ENCODE measurements at places on chromosomes 2 and 18.

DNA sequence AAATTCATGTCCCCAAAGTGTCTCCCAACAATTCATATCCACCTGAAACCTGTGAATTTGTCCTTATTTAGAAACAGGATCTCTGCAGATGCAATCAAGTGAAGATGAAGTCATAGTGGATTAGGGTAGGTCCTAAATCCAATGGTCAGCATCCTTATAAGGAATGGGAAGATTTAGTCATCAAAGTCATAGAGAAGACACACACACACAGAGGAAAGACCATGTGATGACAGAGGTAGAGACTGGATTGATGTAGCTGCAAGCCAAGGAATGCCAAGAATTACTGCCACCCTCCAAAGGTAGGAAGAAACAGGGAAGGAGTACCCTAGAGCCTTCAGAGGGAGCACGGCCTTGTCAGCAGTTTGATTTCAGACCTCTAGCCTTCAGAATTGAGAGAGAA lies 17.7 kb downstream of the ADD2 start:
- DNase-seq: no peak

DNA sequence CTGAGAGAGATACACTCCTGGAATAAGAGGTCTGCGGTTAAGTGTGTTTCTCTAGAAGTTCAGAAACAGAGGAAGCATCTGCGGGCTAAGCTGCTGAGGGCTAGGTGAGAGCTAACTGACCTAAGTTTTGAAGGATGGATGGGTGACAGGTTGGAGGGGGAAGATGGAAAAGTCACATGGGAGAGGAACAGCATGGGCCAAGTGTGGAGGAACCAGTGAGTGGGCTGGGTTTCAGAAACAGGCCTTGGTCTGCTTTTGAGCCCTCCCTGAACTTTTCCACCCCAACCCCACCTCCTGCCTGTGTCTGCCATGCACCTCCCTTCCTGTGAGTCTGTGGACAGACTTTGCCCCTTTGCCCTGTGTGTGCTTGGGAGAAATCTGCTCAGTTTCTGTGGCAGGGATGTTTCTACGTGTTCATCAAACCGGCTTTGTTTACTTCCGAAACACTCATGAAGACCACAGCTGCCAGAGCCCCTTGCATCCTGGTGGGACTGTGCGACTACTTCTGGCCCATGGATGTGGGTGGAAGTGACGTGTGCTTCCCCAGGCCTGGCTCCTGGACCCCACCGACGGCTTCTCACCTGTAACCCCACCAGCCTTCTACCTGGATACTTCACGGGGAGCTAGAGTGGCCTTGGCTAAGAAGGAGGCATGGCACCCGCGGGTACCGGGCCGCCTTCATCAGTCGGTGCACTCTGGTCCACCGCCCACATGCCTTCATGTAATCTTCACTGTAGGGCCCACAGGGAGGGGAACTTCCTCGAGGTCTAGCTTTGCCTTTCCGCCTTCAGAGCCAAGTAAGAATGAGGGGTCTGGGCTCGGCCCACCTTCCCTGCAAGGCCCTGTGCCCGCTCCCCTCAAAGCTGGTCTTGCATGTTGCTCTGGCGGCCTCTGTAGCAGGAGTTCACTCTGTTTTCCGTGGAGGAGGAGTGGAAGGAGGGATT lies 1.4 kb upstream of the HPCAL1 start:
- DNase-seq: no peak

GRCh38 chr2:238785528-238785860 lies 62.4 kb upstream of the TWIST2 start:
- no peak for DNase-seq

DNA sequence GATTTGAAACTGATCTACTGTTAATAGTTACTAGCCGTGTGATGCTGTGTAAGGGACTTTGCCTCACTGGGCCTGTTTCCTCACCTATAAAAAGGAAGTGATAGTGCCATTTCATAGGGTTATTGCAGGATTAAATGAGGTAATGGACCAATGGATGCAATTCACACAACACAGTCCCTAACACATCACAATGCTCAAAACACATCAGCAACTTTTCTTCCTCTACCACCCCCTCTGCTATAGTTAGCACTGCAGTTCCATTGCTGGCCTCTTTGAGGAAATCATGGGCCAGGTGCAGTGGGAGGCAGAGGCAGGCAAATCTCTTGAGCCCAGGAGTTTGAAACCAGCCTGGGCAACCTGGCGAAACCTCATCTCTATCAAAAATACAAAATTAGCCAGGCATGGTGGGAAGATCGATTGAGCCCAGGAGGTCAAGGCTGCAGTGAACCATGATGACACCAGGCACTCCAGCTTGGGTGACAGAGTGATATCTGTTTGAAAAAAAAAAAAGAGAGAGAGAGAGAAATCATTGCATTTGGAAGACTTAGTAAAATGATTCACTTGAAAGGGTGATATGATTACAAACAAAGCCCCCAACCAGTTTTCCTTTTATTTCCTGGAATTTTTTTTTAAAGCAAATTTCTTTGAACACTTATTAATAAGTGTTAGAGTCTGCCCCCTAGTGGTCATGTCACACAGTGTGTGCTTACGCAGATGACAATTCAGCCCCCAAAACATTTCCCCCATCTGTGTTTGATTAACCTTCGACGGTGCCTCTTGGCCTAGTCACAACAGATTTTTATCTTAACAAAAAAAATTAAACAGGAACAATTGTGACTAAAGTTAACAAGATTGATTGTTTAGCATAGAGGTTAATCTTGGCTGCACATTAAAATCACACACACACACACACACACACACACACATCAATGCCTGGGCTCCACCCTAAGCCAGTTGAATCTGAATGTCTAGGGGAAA lies 88.6 kb upstream of the BCL11A start:
- peak; percentile 3 for DNase-seq
